ENCODE measurements at places on chromosomes 13 and 19.

DNA sequence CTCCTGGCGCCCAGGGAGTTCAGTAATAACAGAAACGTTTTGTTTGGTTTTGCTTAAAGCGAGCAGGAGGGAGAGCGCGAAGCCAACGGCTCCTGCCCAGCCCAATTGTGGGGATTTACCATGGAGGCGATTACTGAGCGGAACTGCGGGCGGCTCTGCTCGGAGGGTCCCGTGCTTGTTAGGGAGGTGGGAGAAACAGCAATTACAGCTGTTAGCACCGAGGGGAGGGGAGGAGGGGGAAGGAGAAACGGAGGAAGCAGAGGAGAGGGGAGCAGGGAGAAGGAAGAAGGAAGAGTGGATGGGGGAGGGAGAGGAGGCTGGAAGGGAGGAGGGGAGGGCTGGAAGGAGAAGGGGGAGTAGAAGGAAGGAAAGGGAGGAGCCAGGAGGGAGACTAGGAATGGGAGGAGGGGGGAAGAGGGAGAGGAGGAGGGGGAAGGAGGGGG lies 7.7 kb upstream of the ONECUT3 start:
- DNase-seq = no peak

DNA sequence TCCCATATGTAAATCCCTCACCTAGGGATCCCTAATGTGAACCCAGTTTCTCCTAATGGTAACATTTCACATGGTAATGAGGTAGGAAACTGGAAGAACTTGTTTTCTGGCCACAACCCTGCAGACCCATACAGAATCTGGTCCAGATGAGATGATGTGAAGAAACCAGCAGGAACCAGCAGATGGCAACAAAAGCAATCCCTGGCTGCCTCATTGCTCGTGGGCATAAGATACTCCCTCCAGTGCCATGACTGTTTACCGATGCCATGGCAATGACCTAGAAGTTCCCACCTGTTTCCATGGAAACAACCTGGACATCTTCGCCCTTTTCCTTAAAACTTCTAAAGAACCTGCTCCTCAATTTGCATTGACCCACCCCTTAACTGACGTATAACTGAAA lies 1.4 kb upstream of the CD209 start:
- DNase-seq = no peak

DNA sequence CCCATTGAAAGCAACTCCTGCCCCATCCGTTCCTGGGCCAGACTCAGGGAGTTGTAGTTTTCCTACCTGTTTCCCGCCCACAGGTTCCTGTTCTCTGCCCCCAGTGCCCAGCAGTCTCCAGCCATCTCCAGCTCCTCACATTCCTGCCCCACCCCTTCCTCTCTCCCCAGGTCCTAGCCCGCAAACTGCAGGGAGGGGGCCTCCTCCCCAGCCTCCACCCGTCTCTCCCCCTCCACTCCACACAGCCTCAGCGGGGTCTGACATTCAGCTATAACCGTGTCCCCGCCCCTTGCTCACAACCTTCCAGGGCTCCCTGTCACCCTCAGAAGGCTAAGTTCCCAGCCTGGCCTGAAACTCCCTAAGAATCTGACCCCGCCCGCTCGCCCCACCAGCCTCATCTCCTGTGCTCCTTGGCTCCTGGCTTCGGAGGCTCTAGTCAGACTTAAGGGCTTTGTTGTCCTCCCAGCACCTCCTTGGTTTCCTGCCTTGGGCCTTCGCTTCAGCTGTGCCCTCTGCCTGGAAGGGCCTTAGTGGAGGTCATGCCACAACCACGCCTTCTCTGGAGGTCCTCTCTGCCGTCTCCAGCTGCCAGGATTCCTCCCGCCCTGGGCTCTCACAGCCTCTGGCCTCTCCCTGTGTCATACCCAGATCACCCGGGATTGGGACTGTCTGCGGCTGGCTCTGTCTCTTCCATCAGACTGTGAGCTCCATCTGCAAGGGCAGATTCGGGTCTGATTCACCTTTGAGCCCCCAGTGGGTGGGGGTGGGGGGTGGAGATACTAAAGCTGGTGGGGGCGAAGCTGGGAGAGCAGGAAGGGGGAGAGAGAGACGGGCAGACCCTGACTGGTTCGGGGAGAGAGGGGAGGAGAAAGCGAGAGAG lies 5.1 kb upstream of the SPACA6 start:
- DNase-seq = no peak

- no peak for DNase-seq
Measured at GRCh38 chr13:107937848-107938247, 277.5 kb downstream of the LIG4 start.

GRCh38 chr13:81582381-81582780 lies 1241.5 kb upstream of the SPRY2 start:
- DNase-seq = no peak

DNA sequence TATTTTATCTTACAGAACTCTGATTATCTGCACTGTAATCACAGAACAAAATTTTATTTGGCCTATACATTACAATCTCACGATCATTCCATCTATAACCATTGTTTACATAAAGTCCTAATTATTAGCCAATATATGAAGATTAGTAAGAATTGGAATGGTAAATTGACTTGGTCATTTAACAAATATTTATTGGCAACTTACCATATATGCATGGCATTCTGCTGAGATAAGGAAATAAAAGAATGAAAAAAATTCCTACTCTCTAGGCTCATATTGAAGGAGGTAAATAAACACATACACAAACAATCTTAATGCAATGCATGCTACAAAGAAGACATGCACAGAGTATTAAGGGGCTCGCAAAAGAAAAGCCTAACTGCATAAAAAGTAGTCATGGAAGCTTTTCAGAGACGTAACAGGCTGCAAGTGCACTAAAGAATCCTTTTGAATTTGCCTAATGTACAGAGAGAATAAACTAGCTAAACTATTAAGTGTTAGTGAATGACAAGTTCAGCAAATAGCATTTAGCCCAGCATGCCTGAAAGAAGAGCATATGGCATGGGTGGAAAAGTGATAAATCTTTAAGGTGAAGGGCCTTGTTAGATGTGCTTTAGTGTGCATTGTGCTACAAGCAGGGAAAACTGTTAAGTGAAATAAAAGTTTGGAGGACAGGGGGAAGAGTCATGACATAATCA lies 1131.1 kb downstream of the PCDH9 start:
- no peak for DNase-seq
